ENCODE measurements at places on chromosomes 3 and 15.

- DNase-seq = no peak
These were observed 166.1 kb downstream of the ISL2 start for GRCh38 chr15:76502678-76503077.

DNA sequence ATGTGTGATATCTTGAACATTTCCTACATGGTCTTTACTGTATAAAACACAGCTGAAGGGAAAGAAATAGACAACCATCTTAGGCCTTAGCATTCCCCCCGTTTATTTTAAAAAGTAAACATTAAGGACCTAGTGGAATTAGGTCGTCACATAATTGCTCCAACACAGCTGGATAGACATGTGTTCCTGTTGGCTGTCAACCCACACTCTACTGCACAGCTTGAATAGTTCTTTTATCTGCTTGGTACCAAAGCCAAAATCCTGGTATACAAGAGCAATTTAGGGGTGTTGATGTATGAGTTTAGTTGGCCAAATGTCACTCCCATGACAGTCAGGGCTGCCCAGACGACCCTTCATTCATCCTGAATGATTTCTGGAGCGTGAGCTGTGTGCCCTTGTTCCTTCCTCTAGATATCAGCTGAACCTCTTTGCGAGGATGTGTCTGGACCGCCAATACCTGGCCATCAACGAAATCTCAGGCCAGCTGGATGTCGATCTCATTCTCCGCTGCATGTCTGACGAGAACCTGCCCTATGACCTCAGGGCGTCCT, 179.7 kb downstream of the ITPR1 start:
- DNase-seq = no peak

DNA sequence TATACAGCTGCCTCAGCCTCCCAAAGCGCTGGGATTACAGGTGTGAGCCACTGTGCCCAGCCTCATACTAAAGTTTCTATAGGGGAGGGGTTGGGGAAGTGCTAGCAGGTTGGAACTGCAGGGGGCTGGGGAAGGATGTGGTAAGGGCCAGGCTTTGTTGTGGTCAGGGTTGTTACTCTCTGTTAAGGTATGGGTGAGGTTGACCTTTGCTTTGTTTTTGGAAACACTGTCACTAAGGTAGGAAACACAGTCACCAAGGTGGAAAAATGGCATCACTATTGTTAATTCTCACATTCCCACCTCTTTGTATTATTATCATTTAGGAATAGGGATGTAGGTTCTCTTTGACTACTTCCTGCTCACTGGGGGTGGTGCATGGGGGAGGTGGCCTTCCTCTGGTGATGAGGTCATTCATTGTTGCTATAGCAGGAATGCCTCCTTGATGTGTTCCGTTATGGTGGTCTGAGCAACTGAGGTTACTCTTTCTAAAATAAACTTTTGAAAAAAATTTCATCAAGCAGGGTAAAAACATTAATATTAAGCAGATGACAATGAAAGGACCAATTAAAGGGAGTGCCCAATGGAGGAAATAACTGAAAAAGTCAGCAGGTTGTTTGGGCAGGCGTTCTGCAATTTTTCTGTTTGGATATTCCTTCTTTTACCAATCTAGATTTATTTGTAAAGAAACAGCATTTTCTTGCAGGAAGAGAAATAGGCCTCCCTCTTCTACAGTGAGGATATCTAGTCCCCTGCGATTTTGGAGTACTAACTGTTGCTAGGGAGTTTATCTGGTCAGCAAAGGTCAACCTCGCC, 150.5 kb downstream of the WDR76 start:
- no peak for DNase-seq

GRCh38 chr15:77266708-77267386, 153.1 kb downstream of the PEAK1 start:
- no peak for DNase-seq

- no peak for DNase-seq
These were observed 13.2 kb downstream of the PCOLCE2 start for GRCh38 chr3:142875583-142876207.

DNA sequence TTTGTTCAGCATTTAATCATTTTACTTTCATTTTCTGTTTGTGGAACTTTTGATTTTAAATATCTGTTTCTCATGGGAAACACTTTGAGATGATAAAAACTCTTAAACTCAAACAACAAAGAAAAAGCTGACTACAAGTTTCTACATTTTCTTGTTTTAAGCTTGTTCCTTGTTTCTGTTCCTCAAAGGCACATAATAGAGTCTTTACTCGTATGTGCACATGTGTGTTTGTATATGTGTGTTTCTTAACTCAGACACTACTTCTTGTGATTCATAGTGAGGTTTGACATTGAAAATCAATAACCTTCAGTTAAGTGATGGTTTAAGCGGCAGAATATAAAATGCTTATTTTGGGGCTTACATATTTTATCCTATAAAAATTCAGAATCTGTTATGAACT, 786.7 kb upstream of the EPHA6 start:
- DNase-seq = no peak

- DNase-seq = no peak
These were observed 129.2 kb downstream of the CCNL1 start for GRCh38 chr3:157030712-157031111.

DNA sequence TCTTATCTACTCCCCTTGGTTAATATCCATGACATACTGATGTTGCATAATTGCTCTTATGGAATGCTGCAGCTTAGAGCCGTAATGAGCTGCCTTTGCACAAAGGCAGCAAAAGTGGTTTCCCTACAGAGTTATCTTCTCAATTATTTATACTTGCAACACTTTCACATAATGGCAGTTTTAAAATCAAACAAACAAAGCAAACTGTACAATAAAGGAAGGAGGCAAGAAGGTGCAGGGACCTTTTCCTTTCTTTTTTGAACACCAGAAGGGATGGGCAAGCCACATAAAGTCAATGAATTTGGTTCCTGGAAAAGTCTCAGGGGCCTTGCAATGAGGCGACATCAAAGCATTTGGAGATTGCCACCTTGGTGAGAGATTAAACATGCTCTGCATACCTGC, 188.0 kb downstream of the MEIS2 start:
- no peak for DNase-seq

DNA sequence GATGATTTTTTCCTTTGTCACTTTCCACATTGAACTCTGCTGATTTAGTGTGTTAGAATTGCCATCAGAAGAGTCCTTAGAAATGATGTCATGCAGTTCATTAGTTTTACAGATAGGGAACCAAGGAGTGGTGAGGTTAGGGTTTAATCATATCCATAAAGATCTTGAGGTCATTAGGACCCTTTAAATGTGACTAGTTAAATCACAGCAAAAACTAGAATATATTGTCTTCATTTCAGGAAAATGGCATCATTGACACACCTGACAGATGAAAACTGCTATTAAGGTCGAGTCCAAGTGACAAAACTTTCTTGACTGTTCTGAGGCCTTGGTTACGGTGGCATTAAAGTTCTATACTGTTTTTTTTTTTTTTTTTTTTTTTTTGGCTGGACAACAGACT, 50.5 kb downstream of the MBNL1 start:
- no peak for DNase-seq

Data from NCI-H510A (cell line).